ENCODE measurements at places on chromosomes 12 and 14.
A peak's percentile ranks its signal among the peaks of the same experiment; 100 is the strongest.

DNA sequence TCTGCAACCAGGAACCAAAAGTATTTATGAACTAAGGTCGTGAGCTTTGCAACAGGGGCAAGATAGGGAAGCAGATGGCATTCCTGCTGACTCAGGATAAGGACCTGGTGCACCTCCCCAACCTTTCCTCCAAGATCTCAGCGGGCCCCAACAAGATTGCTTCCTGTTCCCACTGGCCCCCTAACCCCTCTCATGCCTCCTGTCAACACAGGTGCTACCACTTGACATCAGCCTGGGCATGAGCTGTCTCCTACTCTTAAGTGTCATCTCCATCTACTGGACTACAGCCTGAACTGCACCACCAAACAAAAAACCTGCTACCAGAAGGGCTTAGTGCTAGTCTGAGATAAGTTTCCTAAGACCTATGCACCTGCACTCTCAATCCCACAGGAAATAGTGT is 32.7 kb downstream of the MED6 start:
- no peak overlapping the region for H3K27ac ChIP-seq
- no peak for DNase-seq
- H3K27me3 ChIP-seq: no peaks in the 10 kb centered on the region
- no peaks in the 10 kb centered on the region for H3K36me3 ChIP-seq
- no peaks in the 10 kb centered on the region for H3K4me1 ChIP-seq

DNA sequence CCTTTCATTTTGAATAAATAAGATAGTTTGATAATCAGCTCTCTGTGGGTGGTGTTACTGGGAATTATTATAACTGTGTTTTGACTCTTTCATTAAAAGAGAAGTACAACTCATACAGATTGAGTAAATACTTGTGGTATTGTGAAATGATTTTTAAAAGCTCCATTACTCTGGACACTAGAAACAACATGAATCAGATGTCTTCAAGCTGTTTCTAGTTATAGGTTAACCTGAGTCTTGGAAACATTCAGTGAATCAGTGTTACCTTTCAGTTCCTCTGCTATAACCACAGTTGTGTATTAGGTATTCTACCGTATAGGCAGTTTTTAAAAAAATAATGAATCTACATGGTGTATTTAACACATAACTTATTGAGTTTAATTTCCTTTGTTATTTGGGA is 128.4 kb upstream of the SSTR1 start:
- H3K27me3 ChIP-seq: no peaks in the 10 kb centered on the region
- H3K36me3 ChIP-seq: no peaks in the 10 kb centered on the region
- no peak overlapping the region for H3K4me3 ChIP-seq
- no peak for DNase-seq

- peaks cover 11% of the 10 kb centered on the region for H3K4me1 ChIP-seq
- H3K4me3 ChIP-seq: no peak overlapping the region
- H3K36me3 ChIP-seq: peaks cover 15% of the 10 kb centered on the region
Measured at GRCh38 chr14:23123419-23123818, 4.4 kb upstream of the CEBPE start.

DNA sequence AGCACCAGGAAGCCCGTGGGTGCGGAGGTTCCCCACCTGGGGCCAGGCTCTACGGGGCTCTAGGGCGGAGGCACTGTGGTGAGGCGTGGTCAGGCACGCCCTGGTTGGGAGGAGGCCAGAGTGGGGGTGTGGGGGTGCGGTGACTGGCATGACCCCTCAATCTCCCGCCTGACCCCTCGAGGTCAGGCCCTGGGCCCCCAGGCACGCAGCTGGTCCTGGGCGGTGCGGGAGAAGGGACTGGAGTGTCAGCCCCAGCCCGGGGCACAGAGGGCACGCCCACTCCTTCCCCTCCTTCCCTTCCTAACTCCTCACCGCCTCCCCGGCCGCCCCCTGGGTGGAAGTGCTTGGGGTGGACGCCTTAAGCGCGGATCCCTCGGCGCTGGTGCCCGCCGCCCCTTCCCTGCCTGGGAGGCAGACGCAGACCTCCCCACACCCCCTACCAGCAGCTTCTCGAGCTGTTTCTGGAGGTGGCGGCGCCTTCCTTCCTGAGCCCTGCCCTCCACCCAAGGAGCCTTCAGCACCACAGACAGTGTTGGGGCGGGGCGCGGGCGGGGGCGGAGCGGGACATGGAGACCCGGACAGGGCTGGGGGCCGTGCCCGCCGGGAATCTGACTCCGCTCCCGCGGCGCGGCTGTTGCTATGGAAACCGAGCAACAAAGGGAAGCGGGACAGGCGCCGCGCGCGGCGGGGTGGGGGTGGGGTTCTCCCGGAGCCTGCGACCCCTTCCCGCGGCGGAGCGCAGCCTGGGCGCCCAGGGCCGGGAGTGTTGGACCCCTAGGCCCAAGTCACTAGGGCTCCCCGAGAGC is 741 bp upstream of the CRIP2 start:
- peak overlapping the region; percentile 29 for H3K4me3 ChIP-seq
- H3K36me3 ChIP-seq: peaks cover 28% of the 10 kb centered on the region
- H3K4me1 ChIP-seq: peaks cover 66% of the 10 kb centered on the region
- peak; percentile 96 for DNase-seq

DNA sequence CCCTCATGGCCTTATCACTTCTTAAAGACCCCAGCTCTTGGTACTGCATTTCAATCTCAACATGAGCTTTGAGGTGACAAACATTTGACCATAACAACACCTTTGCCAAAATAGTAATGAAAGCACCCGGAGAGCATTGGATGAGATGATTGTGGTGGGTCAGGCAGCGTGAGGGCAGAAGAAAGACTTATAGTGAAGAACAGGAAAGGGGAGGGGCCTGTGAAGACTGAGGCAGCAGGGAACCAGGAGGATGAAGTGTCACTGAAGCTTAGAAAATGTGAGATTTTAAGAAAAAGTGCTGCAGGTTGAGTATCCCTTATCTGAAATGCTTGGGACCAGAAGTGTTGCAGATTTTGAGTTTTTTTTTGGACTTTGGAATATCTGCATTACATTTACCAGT is 86.3 kb downstream of the EMP1 start:
- DNase-seq: no peak
- H3K27ac ChIP-seq: no peak overlapping the region
- H3K27me3 ChIP-seq: peaks cover 14% of the 10 kb centered on the region
- no peaks in the 10 kb centered on the region for H3K36me3 ChIP-seq
- peaks cover 7% of the 10 kb centered on the region for H3K4me1 ChIP-seq
- H3K4me3 ChIP-seq: no peak overlapping the region

- H3K4me3 ChIP-seq: peak overlapping the region; percentile 5
- DNase-seq: peak; percentile 50
- no peaks in the 10 kb centered on the region for H3K27me3 ChIP-seq
- H3K27ac ChIP-seq: peak overlapping the region; percentile 93
Measured at GRCh38 chr12:6961695-6962284, 8.7 kb downstream of the PHB2 start.

DNA sequence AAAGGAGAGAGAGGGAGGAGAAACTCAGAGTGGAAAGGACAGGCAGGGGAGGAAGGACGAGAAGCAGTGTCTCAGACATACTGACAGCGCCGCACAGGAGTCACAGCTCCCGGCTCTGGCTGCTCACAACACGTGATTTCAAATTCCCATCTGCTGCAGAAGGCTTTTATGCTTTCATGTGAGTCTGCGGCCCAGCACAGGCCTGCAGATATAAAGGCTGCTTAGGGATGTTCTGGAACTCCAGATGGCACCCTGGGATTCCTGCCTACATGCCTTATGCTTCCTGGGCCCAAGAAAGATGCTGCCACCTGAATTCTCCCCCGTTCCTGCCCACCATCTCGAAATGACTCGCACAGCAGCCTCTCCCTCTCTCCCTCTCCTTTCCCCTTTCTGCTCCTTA is 89.6 kb downstream of the NUAK1 start:
- no peaks in the 10 kb centered on the region for H3K4me1 ChIP-seq
- no peaks in the 10 kb centered on the region for H3K27me3 ChIP-seq
- H3K27ac ChIP-seq: no peak overlapping the region
- H3K4me3 ChIP-seq: no peak overlapping the region
- DNase-seq: peak; percentile 54
- no peaks in the 10 kb centered on the region for H3K36me3 ChIP-seq

DNA sequence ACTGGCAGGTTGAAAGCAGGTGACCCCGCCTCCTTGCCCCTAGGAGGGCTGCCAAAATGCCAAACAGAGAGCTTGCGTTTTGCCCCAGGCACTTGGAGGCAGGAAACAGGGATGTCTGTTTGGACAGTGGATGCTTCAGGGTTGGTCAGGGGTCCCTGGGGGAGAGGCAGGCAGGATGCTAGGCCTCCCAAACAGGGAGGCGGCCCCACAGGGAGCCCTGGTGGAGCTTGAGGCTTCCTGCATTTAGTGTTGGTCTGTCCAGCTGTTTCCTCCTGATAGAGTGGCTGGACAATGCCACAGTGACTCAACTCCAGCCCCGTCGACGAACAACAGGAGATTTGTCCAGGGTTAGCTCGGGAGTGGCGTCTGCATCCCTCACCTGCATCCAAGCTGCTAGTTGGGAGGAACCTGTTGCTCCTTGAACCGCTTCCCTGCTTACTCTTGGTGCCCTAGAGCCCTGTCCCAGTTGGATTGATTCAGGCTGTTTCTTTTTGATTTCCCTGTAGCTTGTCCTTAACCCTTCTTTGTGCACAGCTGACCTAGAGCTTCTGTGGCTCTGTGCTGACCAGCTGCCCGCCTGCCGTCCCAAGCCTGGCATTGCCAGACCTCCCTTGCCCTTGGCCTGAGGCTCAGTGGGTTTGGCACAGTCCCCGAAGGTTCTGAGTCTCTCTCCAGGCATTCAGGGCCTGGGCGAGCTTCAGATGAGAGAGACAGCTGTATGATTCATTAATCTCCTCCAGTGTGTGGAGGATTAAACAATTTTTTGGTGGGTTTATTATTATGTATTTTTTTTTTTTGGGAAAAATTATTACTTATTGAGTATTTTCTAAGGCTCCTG is 45.9 kb downstream of the TSPAN9 start:
- DNase-seq: no peak
- peaks cover 7% of the 10 kb centered on the region for H3K4me1 ChIP-seq
- no peak overlapping the region for H3K4me3 ChIP-seq
- no peaks in the 10 kb centered on the region for H3K36me3 ChIP-seq
- H3K27me3 ChIP-seq: peaks cover 39% of the 10 kb centered on the region

GRCh38 chr14:97824218-97824617 is 1027.0 kb downstream of the VRK1 start:
- no peaks in the 10 kb centered on the region for H3K27me3 ChIP-seq
- H3K36me3 ChIP-seq: no peaks in the 10 kb centered on the region
- H3K4me3 ChIP-seq: no peak overlapping the region

DNA sequence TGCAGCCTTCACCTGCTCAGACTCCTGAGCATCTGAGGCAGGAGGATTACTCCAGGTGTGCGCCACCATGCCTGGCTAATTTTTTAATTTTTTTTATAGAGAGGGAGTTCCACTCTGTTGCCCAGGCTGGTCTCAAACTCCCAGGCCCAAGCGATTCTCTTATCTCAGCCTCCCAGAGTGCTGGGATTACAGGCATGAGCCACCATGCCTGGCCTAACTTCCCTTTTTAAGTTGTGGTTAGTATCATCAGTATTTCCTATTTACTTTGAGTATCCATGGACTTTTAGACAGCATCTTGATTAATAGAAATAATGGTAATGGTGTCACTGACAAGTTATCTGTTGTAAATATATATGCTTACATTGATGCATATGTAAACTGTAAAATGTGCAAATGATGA is 116.9 kb downstream of the FGD4 start:
- peaks cover 7% of the 10 kb centered on the region for H3K4me1 ChIP-seq
- no peaks in the 10 kb centered on the region for H3K36me3 ChIP-seq
- no peaks in the 10 kb centered on the region for H3K27me3 ChIP-seq

DNA sequence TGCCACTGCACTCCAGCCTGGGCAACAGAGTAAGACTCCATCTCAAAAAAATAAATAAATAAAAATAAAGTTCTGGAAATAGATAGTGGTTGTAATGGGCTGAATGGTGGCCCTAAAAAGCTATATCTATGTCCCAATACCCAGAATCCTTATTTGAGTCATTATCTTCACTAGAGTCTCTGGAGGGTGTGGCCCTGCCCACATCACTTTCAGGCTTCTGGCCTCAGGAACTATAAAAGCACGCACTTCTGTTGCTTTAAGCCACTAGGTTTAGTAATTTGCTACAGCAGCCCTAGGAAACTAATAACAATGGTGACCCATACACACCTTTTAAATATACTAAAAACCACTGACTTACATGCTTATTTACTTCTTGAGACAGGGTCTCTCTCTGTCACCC is 49.9 kb downstream of the MAP3K9 start:
- peaks cover 6% of the 10 kb centered on the region for H3K36me3 ChIP-seq
- no peak overlapping the region for H3K4me3 ChIP-seq
- H3K4me1 ChIP-seq: peaks cover under 1% of the 10 kb centered on the region
- H3K27me3 ChIP-seq: no peaks in the 10 kb centered on the region
- DNase-seq: no peak

- no peak overlapping the region for H3K4me3 ChIP-seq
- no peaks in the 10 kb centered on the region for H3K4me1 ChIP-seq
- H3K36me3 ChIP-seq: no peaks in the 10 kb centered on the region
- DNase-seq: no peak
Measured at GRCh38 chr12:96099986-96100385, 64.6 kb upstream of the LTA4H start.

DNA sequence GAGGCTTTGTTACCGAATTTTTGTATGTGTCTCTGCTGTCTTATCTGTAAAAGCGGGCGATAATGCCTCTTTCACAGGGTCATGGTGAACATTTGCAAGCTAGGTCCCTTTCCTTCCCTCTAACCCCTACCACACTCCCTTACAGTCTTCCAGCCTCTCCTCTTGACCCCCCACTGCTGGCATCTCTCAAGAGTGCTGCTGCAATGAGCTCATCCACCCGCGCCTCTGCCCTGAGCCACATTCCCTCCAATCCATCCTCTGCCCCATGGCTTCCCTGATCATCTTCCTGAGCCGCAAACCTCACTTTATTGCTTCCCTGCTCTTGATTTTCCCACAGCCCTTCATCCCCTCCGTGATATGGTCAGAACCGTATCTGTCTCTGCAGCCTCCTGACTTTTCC is 343.6 kb downstream of the BCL11B start:
- no peak for DNase-seq
- no peak overlapping the region for H3K27ac ChIP-seq
- H3K27me3 ChIP-seq: no peaks in the 10 kb centered on the region
- no peak overlapping the region for H3K4me3 ChIP-seq
- no peaks in the 10 kb centered on the region for H3K36me3 ChIP-seq
- no peaks in the 10 kb centered on the region for H3K4me1 ChIP-seq

DNA sequence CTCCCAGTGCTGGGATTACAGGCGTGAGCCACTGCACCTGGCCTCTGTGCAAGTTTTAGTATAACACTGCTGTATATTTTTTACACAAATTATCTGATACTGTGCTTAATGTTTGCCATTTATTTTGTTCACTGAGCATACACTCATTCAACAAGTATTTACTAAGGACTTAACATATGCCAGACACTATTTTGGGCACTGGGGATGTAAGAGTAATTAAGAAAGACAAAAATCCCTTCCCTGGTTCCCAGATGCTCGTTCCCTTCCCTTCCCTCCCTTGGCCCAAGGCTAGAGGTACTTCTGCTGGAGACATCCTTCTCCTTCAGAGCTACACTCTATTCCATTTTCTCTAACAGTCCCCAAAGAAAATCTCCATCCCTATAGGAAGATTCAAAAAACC is 12.5 kb downstream of the CIT start:
- no peak for DNase-seq
- no peaks in the 10 kb centered on the region for H3K27me3 ChIP-seq
- H3K4me3 ChIP-seq: no peak overlapping the region
- H3K4me1 ChIP-seq: no peaks in the 10 kb centered on the region
- H3K27ac ChIP-seq: no peak overlapping the region
- no peaks in the 10 kb centered on the region for H3K36me3 ChIP-seq

- H3K27me3 ChIP-seq: no peaks in the 10 kb centered on the region
- DNase-seq: no peak
- no peak overlapping the region for H3K4me3 ChIP-seq
- no peak overlapping the region for H3K27ac ChIP-seq
- H3K36me3 ChIP-seq: no peaks in the 10 kb centered on the region
- no peaks in the 10 kb centered on the region for H3K4me1 ChIP-seq
Measured at GRCh38 chr12:62230652-62231051, 29.6 kb upstream of the USP15 start.

All from left lung (tissue), 14 donors.